ENCODE measurements at places on chromosomes 7 and 10.

GRCh38 chr10:46077731-46078413 is 31.8 kb upstream of the MSMB start:
- DNase-seq = no peak

DNA sequence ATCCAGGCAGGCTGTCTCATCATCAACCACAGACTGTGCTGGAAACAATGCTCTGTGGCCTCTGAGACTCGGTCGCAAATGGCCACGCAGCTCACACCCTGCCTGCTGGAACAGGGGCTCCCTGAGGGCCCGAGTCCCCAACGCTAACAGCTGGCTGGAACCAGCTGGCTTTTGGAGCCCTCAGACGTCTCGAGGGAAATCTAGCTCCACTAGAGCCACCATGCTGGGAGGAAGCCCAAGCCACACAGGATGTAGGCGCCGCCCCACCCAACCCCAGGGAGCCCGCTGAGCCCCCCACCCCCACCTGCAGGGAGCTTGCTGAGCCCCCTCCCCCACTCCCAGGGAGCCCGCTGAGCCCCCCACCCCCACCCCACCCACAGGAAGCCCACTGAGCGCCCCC is 21.4 kb upstream of the PDGFA start:
- no peak for DNase-seq

GRCh38 chr10:76732306-76732705 is 905.3 kb downstream of the KCNMA1 start:
- no peak for DNase-seq

DNA sequence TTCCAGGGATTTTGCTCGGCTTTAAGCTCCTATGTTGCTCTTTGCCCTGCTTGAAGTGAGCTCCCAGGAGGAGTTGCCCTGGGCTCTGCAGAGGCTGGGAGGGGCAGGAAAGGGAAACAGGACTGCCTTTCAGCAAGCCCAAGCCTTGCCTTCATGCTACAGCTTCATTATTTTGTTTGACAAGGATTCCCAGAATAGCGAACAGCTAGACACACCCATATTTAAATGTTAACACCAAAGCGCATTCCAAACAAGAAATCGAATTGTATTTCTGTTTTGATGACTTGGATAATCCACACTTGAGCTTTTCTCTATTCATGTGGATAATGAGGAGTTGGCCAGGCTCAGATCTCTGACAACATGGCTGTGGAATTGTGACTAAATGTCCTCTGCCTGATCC is 6.3 kb downstream of the KIAA1217 start:
- no peak for DNase-seq

GRCh38 chr10:21981118-21981517 is 22.4 kb downstream of the DNAJC1 start:
- DNase-seq = no peak

- no peak for DNase-seq
These were observed 51.5 kb downstream of the CHST15 start for GRCh38 chr10:124041675-124042445.

GRCh38 chr7:2575046-2575732 is 16.4 kb downstream of the IQCE start:
- no peak for DNase-seq

DNA sequence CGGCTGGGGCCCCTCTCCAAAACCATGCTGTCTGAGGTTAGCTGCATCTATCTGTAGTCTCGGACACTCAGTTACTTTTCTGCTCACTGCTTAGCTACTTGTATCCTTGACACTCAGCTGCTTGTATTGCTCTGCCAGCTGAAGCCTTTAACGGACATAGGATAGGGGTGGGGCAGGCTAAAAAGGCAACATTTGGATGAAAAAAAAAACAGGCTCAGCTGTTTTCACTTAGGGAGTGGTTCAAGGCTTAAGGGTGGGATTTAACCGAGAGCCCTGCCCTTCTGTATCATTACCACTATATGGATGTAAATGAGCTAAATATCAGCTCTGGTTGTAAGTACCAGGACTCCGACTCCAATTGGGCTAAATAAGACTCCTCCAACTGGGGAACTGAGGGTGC is 28.6 kb downstream of the LSMEM1 start:
- DNase-seq = no peak

DNA sequence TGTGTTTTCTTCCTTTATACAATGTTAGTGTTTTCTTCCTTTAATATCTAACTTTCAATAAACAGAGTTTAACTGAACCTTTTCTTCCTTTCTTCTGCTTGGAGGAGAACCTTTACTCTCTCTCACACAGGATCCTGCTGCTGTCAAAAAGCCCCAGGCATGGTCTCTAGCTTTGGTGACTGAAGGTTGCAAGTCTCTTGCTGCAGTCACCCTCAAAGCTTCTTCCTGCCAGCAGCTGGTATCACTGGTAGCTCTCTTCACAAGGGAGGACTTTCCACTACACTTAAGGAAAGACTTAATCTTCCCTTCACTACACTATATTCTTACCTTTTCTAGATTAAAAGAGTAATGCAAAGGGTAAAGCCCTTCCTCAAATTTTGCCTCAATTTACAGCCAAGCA is 153.4 kb downstream of the SGMS1 start:
- no peak for DNase-seq

DNA sequence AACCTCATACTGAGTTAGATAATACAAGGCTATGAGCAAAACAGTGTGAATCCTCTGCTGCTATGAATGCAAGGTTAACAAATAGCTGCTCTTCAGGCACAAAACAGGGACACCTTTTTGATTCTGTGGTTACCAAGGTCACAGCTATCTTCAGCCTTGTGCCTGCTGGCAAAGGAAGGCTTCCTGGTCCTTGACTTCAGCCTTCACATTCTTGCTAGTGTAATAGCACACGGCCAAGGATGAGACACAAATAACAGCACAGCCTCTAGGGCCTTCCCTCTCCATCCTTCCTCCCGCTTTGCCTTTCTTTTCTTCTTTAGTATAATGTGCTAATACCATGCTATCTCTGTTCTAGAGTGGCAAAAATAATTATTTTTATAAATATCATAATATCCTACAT is 130.6 kb upstream of the CAV2 start:
- no peak for DNase-seq

GRCh38 chr7:24885305-24885704 is 94.7 kb downstream of the OSBPL3 start:
- DNase-seq = no peak

DNA sequence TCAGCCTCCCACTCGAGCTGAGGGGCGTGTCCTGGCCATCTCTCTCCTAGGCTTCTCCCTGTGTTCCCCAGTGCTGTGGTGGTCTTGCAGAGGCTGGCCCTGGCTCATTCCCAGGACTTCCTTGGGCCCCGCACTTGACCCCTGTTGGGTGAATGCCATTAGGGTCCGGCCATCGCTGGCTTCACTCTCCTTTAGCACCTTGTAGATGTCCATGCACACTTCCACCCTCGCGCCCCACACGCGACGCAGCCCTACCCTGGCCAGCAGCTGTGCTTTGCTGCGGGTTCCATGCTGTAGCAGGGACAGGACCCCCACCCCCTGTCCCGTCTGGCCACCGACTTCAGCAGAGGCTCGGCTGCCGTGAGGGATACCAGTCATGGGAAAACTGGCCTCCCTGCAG is 46.3 kb downstream of the PITRM1 start:
- DNase-seq = no peak

- no peak for DNase-seq
These were observed 36.3 kb upstream of the CCDC3 start for GRCh38 chr10:13037832-13038231.

- no peak for DNase-seq
These were observed 253.9 kb upstream of the FZD8 start for GRCh38 chr10:35896001-35896400.

DNA sequence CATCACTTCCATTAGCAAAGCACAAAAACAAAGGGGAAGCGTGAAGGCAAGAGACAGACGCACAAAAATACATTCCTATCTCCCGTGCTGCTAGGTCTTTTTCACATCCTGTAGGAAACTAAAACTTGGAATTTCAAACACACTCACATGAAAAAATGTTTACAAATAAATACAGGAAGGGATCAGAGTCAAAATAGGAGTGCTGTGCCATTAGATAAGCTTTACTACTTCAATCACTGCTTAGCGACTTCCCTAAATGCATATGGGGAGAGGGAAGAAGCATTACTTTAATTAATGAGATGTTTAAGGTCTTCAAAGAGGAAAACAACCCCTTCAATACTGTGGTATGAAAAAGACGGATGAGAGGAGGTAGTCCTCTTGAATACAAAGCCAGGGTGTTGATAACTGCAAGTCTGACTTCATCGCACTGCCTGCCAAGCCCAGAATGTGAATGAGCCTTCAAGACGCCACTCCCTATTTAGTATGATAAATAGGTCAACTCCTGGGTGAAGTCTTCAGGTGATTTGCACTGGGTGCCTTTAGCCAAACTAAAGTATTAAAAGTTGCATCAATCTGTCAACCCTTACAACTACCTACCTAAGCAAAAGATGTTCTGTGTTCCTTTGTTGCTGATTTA is 13.9 kb downstream of the PARD3 start:
- no peak for DNase-seq

DNA sequence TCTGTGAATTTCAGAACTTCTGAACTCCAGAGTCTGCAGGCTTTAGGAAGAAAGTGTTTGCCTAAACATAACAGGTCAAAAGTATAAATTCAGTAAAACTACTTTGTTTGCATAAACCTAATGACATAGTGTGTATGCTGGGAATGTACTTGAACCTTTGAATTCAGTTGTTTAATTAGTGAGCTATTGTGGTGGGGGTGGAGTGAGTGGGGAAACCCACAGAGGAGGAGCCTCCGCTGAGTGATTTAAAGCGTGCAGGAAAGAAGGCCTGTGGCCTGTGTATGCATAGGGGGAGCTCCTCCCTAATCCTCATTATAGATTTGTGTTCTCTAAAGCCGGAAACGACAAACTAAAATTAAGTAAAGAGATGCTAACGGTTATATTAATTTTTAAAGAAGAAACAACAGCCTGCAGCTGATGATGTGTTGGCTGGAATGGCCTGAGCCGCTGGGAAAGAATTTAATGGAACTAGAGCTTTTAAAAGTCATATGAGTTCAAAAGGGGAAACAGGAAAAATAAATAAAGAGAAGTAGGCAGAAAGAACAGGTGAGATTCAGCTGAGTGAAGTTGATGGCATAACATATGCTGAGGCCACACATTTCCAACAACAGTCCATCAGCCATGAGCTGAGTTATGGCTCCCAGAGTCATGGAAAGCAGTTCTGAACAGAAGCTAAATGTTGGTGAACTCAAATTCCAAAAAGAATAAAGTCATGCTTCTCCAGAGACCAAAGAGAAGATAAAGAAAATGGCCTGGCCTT is 595.0 kb downstream of the GRM8 start:
- DNase-seq = peak; percentile 22

DNA sequence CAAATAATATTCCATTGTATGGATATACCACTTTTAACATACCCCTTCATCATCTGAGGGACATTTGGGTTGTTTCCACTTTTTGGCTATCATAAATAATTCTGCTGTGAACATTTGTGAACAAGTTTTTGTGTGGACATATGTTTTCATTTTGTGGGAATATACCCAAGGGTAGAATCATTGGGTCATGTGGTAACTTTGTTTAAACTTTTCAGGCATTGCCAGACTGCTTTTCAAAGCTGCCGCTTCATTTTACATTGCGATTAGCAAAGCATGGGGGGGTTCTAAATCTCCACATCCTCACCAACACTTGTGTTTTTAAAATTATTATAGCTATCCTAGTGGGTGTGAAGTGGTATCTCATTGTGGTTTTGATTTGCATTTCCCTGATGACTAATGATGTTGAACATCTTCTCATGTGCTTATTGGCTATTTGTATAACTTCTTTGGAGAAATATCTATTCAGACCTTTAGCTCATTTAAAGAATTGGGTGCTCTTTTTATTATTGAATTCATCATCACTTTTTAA is 8.4 kb upstream of the HHEX start:
- DNase-seq = no peak

DNA sequence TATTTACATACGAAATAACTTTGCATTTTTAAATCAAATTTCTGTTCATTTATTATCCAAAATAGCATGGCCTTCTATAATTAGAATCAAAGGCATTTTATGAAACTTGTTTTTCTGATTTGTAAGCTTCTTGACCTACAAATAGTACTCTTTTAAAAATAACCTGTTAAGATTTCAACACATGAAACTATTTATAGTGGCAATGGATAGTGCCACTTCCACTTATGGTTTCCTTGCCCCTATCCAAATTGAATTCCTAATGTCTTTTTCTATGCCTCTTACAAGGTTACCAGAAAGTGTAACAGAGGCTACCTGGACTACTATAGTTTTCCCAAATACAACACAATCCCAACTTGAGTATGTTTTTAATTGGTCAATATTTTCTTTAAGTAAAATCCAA is 263.5 kb downstream of the SEMA3D start:
- DNase-seq = no peak

DNA sequence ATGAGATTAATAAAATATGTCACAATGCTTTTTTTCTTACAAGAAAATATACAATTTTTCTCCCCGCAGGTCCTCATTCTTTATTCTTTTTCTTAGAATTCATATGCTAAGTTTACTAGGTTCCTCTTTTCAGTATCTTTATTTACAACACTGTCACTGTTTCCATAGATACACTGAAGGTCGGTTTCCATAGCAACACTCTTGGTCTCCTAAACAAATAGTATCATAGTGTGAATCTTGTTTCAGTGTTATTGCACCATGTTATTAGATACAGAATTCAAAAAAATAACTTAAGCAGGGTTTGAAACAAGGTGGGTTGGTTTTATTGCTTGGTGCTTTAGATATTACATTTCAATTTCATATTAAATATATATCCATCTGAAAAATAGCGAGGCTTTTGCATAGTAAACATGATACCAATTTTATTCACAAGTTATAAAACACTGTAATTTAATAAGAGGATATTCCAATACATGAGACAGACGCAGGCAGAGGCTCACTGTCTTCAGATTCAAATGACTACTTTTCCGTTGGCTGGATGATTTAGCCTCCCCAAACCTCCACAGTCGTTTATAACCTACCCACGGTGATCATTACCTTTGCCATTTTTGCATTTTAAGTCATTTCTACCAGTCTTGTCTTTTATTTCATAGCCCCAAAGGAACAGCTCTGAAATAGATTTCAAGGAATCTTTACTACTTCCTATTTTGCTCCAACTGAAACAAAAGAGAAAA is 88.9 kb upstream of the KLF6 start:
- DNase-seq = peak; percentile 45

GRCh38 chr10:108003061-108003460 is 838.6 kb upstream of the SORCS1 start:
- DNase-seq = no peak

- DNase-seq = no peak
These were observed 236.4 kb downstream of the HGF start for GRCh38 chr7:81533426-81533825.

DNA sequence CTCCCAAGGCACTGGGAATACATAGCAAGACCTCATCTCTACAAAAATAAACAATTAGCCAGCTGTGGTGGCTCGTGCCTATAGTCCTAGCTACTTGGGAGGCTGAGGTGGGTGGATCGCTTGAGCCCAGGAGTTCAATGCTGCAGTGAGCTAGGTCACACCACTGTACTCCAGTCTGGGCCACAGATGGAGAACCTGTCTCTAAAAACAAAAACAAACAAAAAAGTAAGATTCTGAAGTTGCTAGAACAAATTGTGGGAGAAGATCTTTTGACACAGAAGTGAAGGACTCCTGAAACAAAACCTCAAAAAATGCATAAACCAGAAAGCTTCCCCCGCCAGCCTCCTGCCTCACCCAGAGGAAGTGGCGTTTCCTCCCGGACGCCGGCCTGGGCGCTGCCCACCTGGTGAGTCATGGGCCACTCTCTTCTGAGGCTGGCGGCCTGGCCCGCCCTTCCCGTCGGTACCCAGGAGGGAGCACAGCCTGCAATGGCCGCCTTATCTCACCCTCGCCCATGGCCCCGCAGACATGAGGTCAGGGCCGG is 25.4 kb upstream of the ELN start:
- no peak for DNase-seq

GRCh38 chr7:139709485-139709884 is 68.3 kb downstream of the HIPK2 start:
- no peak for DNase-seq
